ENCODE measurements at places on chromosomes 3 and 15. TPM values are rescaled to one million over a fixed set of nuclear protein-coding genes. Genes with fewer than 3 reads are reported as not detected.
A peak's percentile ranks its signal among the peaks of the same experiment; 100 is the strongest.

GRCh38 chr3:100613721-100614390 lies 4.5 kb downstream of the ADGRG7 start:
- no peak for DNase-seq

- no peak for DNase-seq
These were observed 13.3 kb upstream of the PAQR9 start for GRCh38 chr3:142976621-142977398.

DNA sequence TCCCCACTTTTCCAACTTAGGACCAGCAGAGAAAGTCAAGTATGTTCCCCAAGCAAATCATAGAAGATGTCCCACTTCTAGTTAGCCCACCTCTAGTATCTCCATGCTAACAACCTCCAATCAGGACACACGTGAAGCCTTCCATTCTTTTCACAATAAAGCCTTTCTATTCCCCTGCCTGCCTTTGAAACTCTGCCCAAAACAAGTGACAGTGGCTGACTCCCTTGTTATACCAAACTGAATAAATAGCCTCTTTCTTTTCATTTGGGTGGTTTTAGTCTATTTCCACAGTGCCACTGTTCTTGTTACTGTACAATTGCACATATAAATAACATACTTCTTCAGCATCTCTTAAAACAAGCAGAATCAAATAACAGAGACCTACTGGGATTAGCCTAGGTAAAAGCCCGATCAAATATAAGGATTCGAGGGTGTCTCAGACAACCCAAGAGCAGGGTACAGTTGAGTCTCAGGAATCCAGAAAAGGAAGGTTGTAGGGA lies 118.0 kb upstream of the NPHP3 start:
- no peak for DNase-seq

DNA sequence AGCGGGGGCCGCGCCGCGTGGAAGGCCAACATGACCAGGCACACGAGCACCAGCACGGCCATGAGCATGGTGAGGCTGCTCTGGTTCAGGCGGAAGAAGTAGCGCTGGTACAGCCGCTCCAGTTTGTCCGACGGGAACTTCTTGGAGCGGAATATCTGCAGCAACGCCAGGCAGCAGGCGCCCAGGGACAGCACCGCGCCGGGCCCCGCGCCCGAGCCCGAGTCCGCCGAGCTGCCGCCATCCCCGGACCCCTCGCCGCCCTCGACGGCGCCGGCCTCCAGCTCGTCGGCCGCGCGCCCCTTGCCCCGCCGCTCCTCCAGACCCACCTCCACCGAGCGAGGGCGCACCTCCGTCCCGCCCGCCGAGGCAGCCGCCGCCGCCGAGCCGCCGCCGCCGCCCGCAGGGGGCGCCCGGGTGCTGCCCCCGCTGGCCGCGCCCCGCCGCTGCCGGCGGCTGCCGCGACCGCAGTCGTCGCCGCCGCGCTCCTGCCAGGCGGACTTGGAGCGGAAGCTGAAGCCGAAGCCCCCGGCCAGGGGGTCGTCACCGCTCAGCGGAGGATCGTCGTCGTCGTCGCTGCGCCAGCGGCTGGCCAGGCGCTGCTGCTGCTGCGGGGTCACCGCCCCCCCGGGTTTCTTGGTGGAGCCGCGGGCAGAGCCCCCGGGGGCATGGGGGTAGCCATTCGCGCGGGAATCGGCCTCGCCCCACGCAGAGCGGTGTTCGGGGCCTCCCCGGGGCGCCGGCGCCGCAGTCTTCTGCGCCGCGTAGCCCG lies 957 bp downstream of the ADCY5 start:
- peak; percentile 44 for DNase-seq

DNA sequence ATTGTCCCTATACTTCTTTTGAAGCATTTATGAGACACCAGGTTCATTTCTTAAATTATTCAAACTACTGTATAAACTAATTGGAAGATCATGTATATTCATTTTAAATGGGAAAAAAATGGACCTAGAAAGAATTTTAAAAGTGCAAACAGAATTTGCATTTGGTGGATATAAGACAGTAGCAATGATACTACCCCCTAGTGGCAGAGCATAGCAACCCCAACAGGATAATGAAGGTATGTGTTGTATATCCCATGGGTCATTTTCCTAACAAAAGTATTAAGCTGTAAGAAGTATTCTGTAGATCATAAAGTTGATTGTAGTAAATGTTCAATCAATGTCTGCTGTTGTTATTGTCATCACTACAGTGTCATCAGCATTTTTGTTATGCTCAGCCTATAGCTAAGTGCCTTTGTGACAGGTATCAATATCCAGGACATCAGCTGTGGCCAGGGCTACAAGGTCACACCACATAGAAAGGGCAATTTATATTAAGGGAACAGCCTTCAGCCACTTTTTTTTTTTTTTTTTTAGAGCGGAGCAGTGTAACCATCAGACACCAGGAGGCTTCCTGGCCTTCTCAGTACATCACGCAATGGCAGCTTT lies 175.8 kb downstream of the FOXB1 start:
- DNase-seq = peak; percentile 35

DNA sequence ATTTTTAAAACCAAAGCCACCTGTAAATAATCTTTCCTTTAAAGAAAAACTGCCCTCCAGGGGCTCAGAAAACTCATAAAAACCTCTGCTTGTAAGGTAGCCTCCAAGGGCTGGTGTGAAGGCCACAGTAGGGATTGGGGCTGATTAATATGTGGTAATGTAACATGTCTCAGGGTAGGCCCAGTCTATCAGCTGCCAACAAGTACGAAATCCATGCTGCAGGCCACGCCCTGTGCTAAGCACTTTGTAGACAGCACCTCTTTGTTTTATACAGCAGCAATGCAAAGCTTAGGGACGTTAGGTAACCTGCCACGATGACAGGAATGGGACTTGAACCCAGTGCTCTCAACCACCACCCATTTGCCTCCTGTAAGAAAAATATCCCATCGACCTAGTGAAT lies 65.6 kb upstream of the PRICKLE2 start:
- no peak for DNase-seq

GRCh38 chr3:4320096-4320911 lies 17.1 kb downstream of the SETMAR start:
- no peak for DNase-seq

DNA sequence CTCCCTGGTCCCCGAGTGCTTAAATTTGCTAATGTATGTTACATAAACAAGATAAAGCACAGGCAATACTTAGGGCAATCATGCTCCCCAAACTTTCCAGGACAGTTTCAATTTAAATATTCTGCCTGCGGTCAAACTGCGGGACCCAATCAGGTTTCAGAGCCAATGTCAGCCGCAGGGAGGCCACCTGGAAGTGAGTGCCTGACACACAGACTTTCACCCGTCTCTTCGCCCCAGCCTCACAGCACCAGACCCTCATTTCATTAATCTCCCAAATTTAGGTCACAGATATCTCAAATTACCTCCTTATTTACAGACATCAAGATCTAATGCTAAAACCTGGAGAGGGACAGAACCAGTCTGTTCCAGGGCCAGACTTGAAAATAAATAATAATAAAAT lies 107.2 kb upstream of the ALDH1A3 start:
- no peak for DNase-seq

DNA sequence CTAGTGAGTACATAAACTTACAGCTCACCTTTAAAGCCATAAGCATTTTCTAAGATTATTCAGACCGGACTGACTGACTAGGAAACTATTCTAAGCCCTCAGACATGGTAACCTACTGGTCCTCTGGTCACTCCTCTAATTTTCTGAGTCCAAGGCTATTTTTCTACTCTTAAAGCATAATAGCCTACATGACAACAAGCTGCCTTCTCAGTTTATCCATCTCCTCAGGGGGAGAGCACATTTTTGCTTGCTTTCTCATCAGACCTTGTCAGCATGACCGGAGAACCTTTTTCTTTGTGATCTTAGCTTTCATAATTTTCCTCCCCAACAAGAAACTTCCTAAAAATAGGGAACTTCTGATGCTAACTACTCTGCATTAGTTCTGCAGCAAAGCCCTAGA lies 38.4 kb downstream of the UBP1 start:
- DNase-seq = no peak

- DNase-seq = no peak
These were observed 11.7 kb upstream of the ATG7 start for GRCh38 chr3:11260460-11260859.

LMOD3 gene
- not detected for total RNA-seq

RUBCN gene
- 46.8 TPM for total RNA-seq

C3orf20 gene
- 0.23 TPM for total RNA-seq

GCHFR gene
- 39.4 TPM for total RNA-seq

EMC7 gene
- total RNA-seq = 78.7 TPM
